ENCODE measurements at places on chromosomes 2 and 18.

DNA sequence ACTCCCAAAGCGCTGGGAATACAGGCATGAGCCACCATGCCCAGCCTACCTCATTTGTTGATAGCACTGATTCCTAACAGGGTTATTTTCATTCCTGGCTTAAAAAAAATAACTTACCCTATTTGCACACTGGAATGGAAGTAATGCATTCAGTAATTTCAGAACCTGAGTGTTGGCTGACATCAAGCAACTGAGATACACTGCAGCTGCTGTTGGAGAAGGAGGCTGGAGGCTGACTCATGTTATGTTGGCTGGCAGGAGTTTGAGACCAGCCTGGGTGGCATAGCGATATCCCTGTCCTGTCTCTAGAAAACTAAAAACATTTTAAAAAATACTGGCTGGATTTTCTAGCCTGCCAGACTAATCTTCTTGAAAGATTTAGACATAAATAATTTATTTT, 385.1 kb upstream of the MEX3C start:
- no peak for DNase-seq

GRCh38 chr2:43840965-43841364, 2.2 kb downstream of the ABCG8 start:
- DNase-seq: no peak

DNA sequence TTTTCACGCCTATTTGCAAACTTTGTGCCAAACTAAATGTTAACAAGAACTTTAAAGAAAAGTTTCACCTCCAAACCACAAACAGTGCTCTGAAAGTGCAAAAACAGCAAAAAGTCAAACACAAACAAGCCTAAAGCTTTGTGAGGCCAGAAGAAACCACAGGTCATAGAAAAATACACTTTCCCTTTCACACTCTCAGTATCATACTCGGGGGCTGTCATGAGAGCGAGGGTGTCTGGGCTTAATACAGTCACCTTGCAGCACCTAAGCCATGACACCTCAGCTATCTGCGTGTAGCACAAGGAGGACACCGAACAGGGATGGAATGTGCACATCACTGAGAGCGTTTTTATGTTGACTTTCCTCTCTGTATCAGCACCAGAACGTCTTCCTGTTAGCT, 26.6 kb upstream of the SEH1L start:
- peak; percentile 57 for DNase-seq

- no peak for DNase-seq
These were observed 47.2 kb downstream of the BOD1L2 start for GRCh38 chr18:57194070-57194469.

DNA sequence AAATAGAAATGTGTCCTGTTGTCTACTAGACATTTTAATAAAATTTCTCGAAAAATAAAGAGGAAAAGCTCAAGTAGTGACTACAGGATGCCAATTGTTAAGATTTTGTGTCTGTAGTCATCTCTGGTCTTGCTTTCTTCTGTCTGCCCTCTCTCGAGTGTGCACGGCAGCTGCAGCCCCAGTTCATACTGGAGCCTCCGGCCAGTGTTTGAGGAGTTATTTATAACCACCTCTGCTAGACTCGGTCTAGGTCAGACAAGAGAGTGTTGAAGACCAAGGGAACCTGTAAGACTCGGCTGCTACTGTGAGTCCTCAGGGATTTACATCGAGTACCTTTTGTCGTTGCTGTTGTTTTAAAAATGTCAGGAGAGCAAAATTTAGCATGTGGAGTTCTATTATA, 810.1 kb upstream of the POU3F3 start:
- no peak for DNase-seq

GRCh38 chr2:15206419-15206818, 354.7 kb downstream of the NBAS start:
- no peak for DNase-seq

DNA sequence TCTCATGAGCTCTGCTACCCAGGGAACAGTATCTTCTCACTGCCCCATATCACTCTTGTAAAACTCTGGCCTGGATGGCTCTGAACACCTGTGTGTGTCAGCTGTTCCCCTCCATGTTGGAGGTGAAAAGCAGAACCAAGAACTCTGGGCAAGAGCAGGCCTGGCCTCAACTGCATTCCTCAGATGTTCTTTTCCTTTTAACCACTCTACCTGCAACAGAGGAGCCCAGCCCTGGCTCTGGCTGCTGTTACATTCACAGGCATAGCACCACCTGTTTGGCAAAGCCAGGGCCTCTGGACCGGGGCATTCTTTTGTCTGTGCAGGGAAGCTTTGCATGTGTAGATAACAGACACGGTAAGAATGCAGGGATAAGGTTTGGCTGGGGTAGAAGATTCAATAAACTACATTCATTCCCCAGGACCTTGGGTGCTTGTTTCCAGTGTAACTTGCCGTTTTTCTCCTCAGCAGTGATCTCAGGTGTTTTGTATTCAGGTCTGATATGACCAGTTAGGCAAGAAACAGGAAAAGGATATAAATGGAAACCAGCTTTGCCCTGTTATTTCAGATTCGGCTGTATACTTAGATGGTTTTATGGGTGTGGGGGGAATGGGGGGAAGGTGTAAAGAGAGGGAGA, 95.1 kb downstream of the SPTBN1 start:
- DNase-seq: no peak

- DNase-seq: no peak
These were observed 19.7 kb upstream of the SCG2 start for GRCh38 chr2:223621901-223622300.

- DNase-seq: no peak
These were observed 49.8 kb downstream of the USP34 start for GRCh38 chr2:61420991-61421544.

DNA sequence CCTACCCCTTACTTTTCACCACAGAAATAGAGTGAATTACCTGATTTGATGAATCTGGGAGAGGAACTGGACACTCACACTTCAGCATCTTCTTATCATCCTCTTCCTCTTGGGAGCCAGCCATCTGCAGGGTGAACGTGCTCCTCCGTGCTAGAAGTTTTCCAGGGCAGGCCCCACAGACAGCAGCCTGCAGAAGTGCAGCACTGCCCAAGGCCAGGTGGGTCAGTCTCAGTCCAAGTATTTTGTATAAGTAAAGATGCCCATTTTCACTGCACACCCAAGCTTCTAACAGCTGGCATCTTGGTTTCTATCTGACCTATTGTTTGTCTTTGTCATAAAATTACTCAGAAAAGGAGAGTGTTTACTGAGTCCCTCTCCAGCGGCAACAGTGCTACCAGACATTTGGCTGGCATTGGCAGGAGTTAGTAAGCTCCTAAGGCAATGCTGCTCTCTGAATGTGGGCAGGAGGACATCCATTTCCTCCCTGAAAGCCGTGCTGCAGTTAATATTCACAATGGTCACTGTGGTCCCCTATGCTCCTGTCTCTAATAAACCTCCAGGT, 222.6 kb upstream of the CTAGE1 start:
- DNase-seq: no peak

GRCh38 chr2:24981411-24982136, 9.8 kb upstream of the DNAJC27 start:
- no peak for DNase-seq

GRCh38 chr18:20971886-20972267, 139.7 kb downstream of the ROCK1 start:
- DNase-seq: peak; percentile 23

DNA sequence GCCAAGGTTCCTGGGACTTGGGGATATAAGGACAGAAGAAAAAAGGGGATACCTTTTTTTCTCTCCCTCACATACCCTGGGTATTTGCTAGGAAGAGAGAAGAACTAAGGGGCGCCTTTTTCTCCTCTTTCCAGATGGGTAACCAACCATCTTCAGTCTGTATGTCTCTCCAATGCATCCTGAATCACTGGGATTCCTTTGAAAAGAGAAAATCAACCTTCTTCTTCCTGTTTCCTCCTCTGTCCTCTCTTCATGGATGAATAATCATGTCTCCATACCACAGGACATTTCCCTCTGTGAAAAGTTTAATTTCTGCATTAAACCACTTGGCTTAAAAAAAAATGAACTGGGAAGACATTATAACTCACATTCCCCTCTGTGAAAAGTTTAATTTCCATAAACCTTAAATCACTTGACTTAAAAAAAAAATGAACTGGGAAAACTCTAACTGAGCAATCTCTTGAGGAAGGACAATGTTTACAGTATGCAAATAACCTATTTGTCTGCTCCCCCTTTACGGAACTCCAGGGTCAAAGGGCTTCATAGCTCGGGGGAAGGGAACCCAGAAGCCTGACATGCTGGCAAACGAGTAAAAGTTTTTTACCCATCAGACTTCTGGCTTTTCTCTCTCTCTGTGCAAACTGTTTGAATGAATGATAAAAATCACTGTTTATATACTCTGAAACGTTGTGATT, 56.7 kb upstream of the FAM98A start:
- no peak for DNase-seq

DNA sequence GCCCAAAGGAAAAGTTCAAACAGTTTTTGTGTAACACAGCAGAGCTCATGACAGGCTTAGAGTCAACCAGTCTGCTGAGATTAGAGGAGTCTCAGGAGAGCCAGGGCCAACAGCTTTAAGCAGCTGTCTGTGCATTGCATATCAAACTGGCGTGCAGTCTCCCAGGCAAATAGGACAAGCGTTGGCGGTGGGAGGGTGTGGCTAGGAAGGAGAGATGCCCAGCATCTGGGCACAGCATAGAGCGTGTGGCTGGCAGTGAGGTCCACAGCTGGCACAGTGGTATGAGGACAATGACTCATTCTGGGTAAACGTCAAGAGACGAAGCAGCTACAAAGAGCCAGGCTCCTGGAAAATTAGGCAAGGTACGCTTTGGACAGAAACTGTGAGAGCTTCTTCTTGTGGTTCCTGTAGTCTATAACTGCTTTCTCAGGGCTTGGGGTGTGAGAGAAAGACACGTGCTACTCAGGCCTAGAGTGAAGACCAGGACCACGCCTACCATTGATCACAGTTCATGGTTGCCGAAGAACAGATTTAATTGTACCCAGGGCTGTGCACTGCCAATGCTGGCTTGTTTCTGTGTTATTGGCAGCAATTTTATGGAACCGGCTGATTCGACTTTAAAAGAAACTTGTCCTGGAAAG, 14.8 kb downstream of the ZAP70 start:
- DNase-seq: peak; percentile 37

DNA sequence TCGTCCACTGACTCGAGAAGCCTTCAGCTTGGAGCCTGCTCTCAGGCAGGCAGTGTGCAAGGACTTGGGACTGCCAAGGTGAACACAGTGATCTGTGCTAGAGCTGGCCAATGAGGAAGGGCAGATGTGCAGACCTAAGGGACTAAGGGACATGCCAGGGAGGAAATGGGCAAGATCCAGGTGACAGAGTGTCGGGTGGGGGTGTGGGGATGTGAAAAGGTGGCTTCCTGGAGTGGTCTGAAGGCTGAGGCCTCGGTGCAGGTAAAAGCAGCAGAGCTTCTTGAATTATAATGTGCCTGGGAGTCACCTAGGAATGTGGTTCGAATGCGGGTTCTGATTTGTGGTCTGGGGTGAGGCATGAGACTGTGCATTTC, 42.0 kb downstream of the STEAP3 start:
- DNase-seq: no peak

GRCh38 chr18:48676756-48677368, 138.0 kb downstream of the CTIF start:
- DNase-seq: peak; percentile 77

DNA sequence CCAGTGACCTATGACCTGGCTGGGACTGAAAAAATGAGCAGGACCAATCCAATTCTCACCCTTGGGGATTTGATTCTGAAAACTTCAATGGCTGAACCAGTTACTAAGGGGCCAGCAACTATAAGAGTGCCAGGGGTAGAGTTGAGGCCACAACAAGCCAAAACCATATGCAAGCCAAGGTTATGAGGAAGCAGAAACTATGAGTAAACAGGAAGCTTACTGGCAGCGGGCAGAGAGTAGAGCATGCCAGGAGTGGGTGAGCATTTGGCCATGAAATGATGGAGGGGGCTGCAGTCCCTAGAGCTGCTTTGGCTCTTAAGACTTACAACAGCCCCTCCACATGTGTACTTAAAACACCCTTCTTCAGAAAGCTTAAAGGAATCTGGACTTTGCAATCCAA, 82.4 kb downstream of the RBMS1 start:
- DNase-seq: peak; percentile 83

DNA sequence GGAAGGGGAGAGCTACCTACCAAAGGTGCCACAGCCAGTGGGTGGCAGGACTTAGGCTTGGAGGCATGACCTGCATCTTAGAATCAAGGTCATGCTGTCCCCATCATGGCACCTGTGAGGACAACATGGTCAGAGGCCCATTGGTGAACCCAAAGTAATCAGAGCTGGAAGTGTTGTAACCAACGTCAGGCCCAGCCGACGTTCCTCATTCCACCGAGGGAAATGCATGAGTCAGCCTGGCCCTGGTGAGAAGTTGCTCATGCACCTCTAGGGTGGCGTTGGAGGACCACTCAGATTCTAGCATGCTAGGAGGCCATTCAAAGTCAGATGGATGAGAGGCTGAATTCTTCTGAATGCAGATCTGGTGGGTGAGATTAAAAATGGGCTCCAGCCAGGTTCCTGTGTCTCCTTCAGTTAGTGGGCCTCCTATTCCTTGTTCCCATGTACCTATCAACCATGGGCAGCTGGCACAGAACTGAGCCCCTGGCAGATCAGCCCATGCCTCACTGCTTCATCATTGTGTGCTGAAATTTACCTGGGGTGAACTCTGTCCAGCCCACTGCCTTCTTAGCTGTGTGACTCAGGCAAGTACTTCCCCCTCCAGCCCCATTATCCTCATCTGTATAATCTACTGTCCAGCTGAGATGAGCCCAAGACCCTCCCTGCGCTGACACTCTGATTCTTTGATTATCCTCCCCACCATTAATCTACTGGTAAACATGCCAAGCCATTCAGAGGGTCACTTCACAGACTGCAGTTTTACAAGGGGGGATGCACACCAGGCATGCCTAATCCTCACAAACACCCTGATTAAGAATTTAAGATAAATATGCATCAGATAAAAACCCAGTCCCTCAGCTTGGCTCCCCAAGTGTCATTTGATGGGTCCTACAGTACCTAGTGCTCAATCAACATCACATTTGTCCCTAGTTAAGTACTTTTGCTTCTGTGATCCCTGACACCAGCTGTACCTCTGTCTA, 14.0 kb downstream of the SLC14A2 start:
- no peak for DNase-seq

DNA sequence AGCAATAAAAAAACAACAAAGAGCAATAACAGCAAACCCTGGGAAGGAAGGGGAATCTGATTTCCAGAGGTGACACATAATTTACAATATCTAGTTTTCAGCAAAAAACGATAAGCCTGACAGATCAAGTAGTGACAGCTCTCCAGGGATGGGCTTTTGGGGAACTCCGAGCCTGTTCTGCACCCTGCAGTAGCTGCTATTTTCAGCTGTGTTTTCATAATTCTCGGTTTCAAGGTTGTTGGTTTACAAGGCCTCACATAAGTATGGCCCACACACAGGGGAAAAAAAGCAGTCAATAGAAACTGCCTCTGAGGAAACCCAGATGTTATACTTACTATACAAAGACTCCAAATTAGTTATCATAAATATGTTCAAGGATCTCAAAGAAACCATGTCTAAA, 67.7 kb upstream of the CTLA4 start:
- DNase-seq: peak; percentile 67

- DNase-seq: no peak
These were observed 127.1 kb downstream of the DSC3 start for GRCh38 chr18:30915336-30915988.

- peak; percentile 43 for DNase-seq
These were observed 89.6 kb upstream of the NPAS2 start for GRCh38 chr2:100730290-100730868.
